ENCODE measurements at places on chromosomes 5 and 9. TPM values are rescaled to one million over a fixed set of nuclear protein-coding genes. Genes with fewer than 3 reads are reported as not detected.
A peak's percentile ranks its signal among the peaks of the same experiment; 100 is the strongest.

DNA sequence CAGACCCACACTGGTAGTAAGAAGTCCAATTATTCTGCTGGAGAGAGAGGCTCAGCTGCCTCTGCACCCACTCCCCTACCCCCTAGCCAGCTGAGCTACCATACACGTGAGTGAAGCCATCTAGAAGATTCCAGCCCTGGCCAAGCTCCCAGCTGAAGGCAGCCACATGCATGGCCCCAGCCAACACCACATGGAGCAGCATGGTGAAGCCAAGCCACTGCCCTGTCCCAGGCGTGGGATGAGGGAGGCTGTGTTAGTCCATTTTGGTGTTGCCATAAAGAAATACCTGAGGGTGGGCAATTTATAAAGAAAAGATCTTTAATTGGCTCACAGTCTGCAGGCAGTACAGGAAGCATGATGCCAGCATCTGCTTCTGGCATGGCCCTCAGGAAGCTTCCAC is 20.0 kb upstream of the VDAC1 start:
- DNase-seq: no peak

GRCh38 chr5:20605732-20606525 is 617.9 kb upstream of the CDH18 start:
- no peak for DNase-seq

DNA sequence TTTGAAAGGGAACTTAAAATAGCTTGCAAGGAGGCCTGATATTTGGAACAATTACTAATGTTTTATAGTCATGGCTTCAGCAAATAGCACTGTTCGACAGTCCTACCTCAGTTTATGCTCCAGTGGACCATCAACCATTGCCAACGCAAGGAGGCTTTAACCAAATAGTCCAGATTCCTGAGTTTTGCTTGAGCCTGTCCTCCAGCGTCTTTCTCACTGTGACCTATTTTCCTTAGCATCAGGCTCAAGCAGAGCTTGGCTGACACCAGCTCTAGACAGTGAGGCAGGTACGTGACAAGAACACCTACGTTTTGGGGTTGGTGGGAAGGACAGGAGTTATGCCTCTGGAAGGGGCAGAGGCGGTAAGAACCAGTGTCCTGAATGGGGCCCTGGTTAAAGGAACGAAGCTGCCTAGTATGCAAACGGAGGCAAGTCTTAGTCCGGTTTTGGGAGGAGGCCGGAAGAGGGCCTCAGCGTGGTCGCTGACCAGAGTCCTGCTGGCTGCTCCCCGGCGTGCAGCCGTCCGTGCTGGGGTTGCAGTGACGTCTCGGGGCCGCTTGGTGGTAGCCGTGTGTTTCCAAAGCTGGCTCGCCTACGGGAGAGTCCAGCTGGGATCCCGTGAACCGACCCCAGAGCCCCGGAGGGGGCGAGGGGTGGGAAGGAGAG is 998 bp upstream of the FGF18 start:
- DNase-seq: peak; percentile 84

- no peak for DNase-seq
Observed at GRCh38 chr9:129058965-129059795, 21.7 kb upstream of the DOLPP1 start.

GRCh38 chr9:76363032-76363395 is 31.2 kb downstream of the RFK start:
- DNase-seq: no peak

GRCh38 chr5:175107865-175108264 is 336.1 kb downstream of the DRD1 start:
- no peak for DNase-seq

- no peak for DNase-seq
Observed at GRCh38 chr5:145943674-145944121, 7.3 kb downstream of the SH3RF2 start.

DNA sequence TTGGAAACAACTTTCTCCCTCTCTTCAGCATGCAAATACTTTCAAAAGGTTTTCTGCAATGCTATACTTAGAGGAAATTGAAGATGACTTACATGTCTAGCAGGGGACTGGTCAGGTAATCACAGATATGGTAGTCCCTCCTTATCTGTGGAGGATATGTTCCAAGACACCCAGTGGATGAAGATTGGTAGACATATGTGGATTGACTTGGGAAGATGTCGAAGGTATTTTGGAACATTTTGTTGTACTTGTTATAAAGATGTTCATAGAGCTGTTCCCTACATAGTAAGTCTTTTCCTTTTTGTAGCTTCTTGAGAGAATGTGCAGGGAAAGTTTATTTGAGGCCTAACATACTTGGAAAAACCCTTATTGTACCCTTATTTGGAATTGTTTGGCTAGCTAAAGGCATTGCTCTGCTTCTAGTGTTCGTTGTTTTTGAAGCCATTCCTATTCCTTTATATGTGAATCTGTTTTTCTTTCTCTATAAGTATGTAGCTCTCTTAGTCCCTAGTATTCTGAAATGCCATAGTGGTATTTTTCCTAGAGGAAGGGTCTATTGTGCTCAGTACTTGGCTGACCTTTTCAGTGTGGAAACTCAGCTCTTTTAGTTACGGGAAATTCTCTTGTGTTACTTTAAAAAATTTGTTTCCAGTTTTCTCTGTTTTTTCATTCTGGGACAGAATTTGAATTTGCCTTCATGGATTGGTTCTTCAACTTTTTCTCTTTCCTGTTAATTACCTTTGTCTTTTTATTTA is 25.7 kb downstream of the GPR151 start:
- DNase-seq: no peak

DNA sequence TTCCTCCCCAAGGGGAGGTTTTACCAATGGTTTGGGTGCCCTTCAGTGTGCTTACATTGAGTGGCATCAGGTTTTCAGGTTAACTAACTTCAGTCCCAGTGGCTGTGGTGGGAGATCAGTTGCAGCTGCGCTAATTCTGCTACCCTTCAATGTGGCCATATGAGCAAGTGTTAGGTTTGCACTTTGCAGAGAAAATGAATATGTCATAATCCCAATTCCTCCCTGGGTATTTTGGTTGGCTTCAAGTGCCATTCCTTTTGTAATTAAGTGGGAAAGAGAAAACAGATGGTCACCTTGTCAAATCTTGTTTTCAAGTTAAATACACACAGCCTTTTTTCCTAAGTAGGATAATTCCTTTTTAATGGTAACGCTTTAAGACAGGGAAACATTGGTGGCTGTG is 236.2 kb downstream of the TLE4 start:
- DNase-seq: no peak

DNA sequence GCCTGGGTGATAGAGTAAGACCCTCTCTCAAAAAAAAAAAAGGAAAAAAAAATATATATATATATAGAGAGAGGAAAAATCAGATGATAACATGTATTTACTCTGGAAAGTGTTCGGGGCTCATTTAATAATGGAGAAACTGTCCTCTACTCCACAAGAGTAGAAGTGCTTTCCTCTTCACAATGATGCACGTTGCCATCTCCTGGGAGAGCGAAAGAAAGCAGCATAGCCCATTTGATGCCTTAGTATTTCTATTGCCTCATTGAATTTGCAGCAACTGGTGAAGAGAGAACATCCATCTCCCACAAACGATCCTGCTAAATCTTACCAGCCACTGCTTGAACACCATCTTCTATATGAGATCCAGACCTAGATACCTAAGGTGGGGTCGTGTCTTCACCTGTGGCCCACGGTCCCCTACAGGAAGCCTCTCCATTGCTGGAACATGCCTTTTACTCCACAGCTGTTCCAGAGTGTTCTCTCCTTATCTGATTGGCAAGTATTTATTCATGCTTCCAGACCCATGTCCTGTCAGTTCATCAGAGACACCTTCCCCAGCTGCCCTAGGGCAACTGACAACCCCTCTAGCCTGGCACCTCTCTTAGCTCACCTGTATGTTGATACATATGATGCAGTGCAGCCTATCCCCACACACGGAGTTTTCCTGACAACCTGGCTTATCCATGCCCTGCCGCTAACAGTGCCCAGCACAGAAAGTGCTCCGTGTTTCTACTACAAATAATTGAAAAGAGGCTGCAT is 115.3 kb downstream of the MARCHF11 start:
- DNase-seq: no peak

DNA sequence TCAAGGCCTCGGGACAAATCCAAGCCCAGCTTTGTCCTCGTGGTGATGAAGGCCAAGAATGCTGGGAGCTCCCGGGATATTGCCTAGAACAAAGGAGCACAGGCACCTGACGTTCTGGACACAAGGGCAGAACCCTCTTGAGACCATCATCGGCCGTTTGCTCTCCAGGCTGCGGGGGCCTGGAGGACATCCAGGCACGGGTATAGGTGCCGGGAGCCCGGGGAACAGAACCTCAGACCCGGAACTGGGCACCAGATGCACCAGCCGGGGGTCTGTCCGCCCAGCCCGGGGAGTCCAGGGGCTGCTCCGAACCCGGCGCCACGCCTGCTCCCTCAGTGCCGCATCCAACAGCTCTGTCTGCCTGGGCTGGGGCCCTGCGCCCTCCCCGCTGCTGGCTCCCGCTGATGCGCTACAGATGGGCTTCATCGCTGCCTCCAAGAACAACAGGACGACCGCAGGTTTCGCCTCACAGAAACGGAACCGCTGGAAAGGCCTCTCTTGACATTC is 88.0 kb downstream of the ADAMTS2 start:
- DNase-seq: no peak

GRCh38 chr9:130450344-130451003 is 5.7 kb downstream of the ASS1 start:
- DNase-seq: no peak

- DNase-seq: no peak
Observed at GRCh38 chr9:34143116-34143515, 16.6 kb upstream of the DCAF12 start.

DNA sequence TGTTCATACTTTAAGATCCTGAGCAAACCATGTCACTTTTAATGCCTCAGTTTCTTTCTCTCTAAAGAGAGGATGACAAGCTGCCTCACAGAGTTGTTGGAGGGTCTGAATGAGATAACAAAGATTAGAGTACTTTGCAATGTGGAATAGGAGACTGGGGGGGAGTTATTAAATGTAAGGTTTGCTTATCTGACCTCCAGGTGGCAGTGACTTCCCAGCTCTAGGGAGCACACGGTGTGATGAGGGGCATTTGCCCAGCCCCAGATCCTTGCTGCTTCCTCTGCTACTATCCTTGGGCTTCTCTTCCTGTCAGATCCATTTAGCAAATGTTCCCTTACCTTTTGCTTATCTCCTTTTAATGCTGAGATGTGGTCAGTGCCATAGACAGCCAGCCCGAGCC is 30.7 kb downstream of the ENHO start:
- no peak for DNase-seq

- DNase-seq: peak; percentile 73
Observed at GRCh38 chr9:94860678-94861588, 134.4 kb downstream of the AOPEP start.

- DNase-seq: no peak
Observed at GRCh38 chr5:107604146-107604910, 66.4 kb downstream of the EFNA5 start.

DNA sequence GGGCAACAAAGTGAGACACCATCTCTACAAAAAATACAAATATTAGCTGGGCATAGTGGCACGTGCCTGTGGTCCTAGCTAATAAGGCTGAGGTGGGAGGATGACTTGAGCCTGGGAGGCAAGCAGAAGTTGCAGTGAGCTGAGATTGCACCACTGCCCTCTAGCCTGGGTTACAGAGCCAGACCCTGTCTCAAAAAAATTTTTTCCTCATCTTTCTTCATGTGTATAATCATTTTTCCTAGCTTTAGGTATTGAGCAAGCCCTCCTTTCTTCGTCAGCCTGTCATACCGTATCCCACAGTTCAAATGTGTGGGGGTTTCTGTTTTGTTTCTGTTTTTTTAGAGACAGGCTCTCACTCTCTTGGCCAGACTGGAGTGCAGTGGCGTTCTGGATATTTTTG is 41.3 kb downstream of the EHMT1 start:
- DNase-seq: no peak

DNA sequence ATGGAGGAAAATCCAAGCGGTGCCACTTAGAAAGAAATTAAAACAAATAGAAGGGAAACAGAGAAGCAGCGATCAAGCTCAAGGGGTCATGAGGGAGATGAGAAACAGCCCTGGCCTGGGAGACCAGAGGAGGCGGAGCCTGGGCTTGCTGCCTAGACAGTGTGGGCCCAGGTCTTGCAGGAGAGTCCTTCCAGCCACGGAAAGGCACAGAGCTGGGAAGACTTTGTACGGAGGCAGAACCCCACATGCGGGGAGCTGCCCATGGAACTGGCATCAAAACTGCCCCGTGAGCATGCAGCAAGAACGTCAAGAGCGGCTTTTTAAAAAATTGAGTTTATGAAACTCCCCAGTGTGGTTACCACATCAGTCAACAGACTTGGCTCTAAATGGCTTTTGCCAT is 119.4 kb downstream of the IRX1 start:
- DNase-seq: no peak

GRCh38 chr9:107409581-107410389 is 79.8 kb downstream of the KLF4 start:
- DNase-seq: no peak

DNA sequence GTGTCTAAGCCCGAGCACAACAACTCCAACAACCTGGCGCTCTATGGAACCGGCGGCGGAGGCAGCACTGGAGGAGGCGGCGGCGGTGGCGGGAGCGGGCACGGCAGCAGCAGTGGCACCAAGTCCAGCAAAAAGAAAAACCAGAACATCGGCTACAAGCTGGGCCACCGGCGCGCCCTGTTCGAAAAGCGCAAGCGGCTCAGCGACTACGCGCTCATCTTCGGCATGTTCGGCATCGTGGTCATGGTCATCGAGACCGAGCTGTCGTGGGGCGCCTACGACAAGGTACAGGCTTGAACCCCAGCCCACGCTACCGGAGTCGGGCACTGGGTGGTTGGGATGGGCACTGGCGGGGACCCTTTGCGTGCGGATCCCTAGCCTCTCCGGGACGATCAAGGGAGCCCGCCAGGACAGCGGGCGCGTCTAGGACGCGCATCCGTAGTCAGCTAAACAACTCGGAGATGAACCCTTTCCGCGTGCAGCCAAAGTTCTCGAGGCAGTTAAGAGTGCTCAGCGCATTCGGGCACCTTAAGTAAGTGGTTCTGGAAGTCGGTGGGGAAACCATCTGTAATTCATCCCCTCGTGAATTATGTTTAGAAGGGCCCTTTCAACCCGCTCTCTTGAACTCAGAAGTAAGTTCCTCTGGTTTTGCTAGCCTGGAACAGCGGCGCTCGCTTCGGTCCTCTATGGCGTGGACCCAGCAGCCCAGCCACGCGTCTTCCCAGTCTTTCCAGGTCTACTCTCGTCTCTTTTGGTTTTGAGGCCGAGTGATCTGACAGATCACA is 1.3 kb downstream of the KCNN2 start:
- no peak for DNase-seq

PCDHB11 gene
- 7.1 TPM for total RNA-seq

SLC34A1 gene
- not detected for total RNA-seq

ELAVL2 gene
- total RNA-seq: not detected

ACOT12 gene
- not detected for total RNA-seq

WDR38 gene
- not detected for total RNA-seq

OR1J4 gene
- not detected for total RNA-seq

ERBIN gene
- 12.0 TPM for total RNA-seq

ZFP37 gene
- 3.3 TPM for total RNA-seq

FRMPD1 gene
- total RNA-seq: not detected

C5orf52 gene
- not detected for total RNA-seq

FGF1 gene
- 23.5 TPM for total RNA-seq

HTR4 gene
- total RNA-seq: 0.21 TPM

FOXD1 gene
- total RNA-seq: 7.1 TPM
